Mesothelial cell of epicardium (in vitro differentiated cells): ENCODE measurements at places on chromosomes 3 and 15. TPM values are rescaled to one million over a fixed set of nuclear protein-coding genes. Genes with fewer than 3 reads are reported as not detected.

GRCh38 chr3:15326673-15327072 is 5.7 kb downstream of the SH3BP5 start:
- DNase-seq = no peak

DNA sequence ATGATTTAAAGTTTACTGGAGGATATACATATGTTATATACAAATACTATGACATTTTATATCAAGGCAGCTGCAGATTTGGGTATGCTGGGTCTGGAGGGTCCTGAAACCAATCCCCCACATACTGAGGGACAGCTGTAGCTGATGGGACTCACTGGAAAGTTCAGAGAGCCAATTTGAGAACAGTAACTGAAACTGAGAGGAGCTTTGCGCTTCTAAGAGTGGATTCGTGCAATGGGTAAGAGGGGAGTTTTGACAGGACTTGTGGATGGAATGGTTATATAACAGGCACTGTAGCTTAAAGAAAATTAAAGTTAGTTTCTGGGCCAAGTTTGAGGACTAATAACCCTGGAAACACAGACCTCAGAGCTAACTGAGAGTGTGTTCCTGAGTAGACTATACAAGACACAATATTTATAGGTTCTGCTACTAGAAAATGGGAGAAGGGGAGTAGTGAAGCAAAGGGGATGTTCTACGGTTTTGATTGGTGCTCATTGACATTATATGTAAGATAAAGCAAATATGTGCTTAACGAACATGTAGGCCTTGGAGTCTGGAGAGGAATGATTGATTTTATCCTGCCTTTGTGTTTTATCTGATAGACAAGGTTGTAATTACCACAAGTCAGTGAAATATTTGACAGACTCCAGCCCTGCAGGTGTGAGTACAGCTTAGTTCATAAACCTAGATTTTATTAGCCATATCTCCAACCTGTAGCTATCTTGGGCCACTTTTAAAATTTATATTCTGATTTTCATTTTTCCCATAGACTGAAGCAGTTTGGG is 4.8 kb upstream of the ZMAT3 start:
- DNase-seq = no peak

GRCh38 chr3:150556792-150557191 is 10.2 kb downstream of the EIF2A start:
- no peak for DNase-seq

- no peak for DNase-seq
Measured at GRCh38 chr3:189944285-189945145, 176.2 kb downstream of the P3H2 start.

- DNase-seq = no peak
Measured at GRCh38 chr3:114331007-114331406, 37.2 kb downstream of the TIGIT start.

DNA sequence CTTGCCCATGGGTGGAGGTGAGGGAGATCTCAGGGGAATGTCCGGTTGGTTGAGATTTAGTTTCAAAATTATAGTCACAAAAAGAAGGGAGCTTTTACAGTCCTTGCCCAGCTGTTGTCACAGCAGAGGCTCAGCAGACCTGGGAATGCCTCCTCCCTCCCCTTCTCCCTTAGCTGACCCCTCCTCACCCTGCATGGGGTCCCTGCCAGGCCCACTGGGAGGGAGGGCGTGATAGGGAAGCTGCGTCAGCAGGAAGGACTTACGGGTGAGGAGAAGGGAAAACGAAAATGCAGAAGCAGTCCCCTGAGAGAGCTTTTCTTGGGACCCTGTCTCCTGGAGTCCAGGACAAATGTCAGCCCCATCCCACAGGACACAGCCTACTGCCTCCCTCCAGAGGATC is 18.9 kb downstream of the SCN5A start:
- DNase-seq = no peak

DNA sequence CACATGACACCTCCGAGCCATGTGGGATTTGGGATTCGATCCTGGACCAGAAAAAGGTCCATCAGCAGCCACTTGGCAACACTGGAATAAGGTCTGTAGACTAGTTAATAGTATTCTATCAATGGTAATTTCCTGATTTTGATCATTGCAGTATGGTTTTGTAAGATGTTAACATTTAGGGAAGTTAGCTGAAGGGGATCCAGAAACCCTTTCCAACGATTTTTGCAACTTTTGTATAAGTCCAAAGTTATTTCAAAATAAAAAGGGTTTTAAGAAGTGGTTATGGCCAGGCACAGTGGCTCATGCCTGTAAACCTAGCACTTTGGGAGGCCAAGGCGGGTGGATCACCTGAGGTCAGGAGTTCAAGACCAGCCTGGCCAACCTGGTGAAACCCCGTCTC is 10.2 kb downstream of the BDH1 start:
- no peak for DNase-seq

GRCh38 chr3:57919987-57920386 is 88.2 kb upstream of the FLNB start:
- no peak for DNase-seq

DNA sequence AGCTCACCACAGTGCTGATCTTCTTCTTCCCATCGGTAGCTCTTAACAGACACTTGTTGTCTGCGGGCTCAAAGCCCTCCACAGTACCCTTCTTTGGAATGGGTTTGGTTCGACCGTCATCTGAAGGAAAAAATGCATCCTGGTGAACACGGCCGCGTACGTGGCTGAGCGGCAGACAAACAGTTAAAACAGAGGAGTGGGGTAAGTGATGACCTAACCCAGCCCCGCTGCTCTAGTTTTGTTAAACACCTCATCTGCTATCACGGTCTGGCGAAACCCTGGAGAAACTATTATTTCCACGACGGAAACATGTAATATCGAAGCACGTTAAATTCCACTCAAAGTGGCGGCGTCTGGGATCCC is 725 bp downstream of the SRP14 start:
- no peak for DNase-seq

GOLGA6L10 gene
- 11.0 to 11.6 TPM (median 11.1 TPM) in 3 replicates for total RNA-seq

RETNLB gene
- total RNA-seq = not detected in 3 replicates

ITIH1 gene
- total RNA-seq = not detected in 3 replicates

SLC24A5 gene
- total RNA-seq = 0.16 TPM in 1 of 3 replicates, not detected in the others

NPAP1 gene
- 0.47 to 0.60 TPM (median 0.51 TPM) in 3 replicates for total RNA-seq
